Progenitor cell of endocrine pancreas (in vitro differentiated cells): ENCODE measurements at places on chromosomes 16 and 17. TPM values are rescaled to one million over a fixed set of nuclear protein-coding genes. Genes with fewer than 3 reads are reported as not detected.

The SCPEP1 gene
- 48.3 and 51.7 TPM in 2 replicates for total RNA-seq

The UBN1 gene
- total RNA-seq = 41.9 and 42.1 TPM in 2 replicates

DNA sequence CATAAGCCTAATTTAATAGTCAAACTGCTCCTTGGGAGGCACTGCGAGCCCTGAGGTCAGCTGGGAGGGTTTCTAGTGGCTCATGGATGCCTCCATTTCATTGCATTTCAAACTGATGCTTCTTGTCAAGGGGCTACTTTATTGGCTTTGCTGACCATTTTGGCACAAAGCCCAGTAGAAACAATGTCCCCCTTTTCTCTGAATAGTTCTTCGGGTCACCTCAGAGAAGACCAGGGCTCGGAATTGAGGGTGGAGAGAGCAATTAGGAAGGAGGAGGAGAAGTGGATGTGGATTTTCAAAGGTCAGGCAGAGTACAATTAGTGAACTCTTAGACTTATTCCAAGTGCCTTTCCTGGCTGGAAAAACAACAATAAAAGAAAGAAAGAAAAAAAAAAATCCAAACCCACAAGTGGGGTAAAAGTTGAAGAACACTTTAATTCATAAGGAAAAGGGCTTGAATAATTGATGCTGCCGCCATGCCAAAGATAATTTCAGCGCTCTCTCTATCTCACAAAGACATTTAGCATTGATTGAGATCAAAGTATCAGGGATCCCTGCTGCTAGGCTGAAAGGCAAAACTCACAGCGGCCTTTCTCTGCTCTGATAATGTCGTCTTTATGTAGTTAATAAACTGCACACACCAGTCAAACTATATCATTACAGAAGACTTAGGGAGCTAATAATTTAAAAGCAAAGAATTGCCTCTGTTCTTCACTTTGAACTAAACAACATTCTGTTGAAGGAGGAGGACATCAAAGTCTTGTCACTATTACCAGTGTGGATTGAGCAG is 122.7 kb downstream of the RGS9 start:
- DNase-seq = no peak

- no peak for DNase-seq
Observed at GRCh38 chr16:19294156-19294649, 8.7 kb downstream of the CLEC19A start.

- no peak for DNase-seq
Observed at GRCh38 chr17:29163563-29163962, 16.6 kb downstream of the MYO18A start.

GRCh38 chr17:31629696-31630470 is 229.2 kb downstream of the COPRS start:
- no peak for DNase-seq

DNA sequence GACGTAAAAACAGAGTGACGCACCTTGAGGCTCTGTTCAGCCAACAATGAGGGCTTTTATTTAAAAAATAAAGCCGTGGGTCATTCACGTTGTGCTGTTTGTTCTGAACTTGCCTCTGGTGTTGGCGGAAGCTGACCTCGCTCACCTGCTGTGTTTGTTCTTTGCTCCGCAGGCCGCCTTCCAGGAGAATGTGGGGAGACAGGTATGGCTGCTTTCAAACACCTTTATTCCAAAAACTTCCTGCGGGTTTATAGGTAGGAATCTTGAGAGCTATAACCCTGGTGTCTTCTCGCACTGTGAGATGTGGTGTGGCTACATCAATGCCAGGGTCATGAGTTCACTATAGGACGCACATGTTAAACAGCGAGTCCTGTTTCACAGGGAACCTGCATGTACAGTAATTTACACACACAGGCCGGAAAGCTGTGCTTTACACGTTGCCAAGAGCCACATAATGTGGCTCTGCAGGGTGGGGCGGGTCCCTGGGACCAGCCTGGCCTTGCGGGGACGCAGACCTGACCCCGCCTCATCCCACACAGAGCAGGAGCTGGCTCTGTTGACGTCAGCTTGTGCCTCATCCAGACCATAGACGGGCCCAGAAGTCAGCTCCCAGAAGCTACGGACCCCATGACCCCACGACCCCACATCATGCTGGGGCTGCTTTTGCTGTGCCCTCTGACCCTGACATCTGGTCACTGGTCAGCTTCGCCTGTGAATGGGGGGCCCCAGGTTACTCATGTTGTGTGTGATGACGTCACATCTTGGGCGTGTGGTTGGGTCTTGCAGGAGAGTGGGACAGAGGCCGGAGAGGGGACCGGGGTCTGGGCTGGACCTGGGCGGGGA is 49.9 kb upstream of the ZNF750 start:
- peak; percentile 46 for DNase-seq

- DNase-seq = no peak
Observed at GRCh38 chr16:29743475-29743826, 2.3 kb downstream of the C16orf54 start.

- DNase-seq = no peak
Observed at GRCh38 chr16:67825119-67825518, 17.0 kb upstream of the THAP11 start.

The TTLL6 gene
- 2.9 and 4.0 TPM in 2 replicates for total RNA-seq

DNA sequence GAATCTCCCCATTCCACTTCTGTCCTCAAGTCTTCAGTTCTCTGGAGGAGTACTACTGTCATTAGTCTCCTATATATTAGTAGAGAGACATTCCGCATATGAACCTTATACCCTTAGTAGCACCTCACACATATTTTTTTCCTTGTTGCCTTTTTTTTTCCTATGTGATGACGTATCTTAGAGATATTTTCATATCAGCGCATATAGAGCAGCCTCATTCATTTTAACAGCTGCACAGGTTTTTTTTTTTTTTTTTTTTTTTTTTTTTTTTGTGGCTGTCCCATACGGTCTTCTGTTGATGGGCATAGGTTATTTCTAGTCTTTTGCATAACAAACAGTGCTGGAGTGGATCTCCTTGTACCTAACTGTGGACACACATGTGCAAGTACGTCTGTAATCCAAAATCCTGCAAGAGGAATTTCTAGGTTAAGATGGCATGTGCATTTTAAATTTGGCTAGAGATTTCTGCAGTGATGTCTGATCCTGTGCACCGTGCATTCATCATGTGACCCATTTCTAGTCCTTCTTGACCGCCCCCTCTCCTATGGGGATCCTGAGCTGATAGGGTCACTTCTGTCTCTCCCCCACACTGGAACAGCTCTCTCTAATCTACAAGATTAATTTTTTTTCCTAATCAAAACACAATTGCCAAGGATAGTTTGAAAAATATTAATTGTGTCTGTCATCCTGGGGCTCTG is 64.8 kb downstream of the PRKCB start:
- no peak for DNase-seq

The QRICH2 gene
- total RNA-seq = 16.0 and 18.5 TPM in 2 replicates

DNA sequence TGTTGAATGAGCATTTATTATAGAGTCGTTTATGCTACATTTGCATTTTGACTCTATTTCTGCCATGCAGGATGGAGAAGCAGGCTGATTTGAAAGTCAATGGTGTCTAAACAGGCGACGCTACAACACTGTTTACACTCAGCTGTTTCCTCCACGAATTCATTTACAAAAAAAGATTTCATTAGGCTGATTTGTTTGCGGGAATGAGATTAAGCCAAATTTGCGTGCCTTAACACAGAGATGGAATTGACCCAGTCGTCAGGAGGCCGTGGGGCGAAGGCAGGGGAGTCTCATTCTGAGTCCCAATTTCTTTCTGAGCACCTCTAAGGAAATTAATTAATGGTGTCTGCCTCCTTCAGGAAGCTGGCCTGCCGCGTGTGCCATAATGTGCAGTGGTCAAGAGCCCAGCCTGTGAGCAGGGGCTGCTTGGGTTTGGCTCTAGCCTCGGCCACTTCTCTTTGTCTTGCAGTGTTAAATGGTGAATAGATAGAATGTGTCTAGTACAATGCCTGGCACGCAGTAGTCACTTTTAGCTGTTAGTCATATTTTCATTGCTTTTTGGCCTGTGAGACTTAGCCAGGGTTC is 88.6 kb upstream of the NKD1 start:
- DNase-seq = no peak
